ENCODE measurements at places on chromosomes 6 and 20.

DNA sequence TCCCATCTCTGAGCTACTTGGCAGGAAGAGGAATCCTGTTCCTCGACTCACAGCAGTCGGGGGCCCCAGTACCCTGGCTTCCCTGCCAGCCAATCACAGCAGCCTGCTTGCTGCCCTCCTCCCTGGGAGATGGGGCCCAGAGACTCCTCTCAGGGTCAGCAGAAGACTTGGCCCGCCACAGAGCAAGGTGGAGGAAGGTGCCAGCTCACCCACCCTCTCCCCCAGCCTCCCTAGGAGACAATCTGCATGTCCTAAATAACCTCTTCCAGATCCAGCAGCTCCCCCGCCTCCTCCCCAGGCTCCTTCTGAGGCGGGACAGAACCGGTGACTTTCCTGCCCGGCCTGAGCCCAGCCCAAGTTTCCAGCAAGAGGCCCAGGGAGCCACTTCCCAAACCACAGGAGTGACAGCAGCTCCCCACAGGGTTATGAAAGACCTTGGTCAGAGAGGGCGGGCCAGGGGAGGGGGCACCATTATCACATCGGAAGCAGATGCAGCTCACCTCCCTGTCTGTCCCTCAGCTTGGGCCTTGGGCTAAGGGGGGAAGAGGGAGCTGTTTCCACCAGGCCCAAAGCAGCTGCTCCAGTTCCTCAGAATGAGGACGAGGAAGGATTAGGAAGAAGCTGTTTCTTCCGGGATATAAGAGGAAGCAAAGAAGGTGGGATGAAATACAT is 2.3 kb downstream of the CCND3 start:
- DNase-seq = no peak

DNA sequence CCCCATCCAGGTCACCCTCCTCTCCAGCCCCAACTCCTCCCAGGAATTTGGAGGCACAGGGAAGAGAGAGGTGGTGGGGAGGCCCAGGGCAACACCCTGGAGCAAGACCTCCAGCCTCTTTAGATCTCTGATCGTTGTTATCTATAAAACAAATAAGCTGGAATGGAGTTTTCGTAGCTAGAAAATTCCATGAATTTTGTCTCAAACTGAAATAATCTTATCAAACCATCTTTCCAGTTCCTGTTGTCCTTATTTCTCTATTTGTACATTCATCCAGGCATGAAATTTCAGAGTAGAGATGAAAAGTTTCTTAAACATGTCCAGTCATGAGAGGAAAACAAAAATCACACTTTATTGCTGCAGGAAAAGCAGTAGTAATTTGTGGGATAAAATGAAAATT is 6.2 kb upstream of the SLC4A11 start:
- no peak for DNase-seq

DNA sequence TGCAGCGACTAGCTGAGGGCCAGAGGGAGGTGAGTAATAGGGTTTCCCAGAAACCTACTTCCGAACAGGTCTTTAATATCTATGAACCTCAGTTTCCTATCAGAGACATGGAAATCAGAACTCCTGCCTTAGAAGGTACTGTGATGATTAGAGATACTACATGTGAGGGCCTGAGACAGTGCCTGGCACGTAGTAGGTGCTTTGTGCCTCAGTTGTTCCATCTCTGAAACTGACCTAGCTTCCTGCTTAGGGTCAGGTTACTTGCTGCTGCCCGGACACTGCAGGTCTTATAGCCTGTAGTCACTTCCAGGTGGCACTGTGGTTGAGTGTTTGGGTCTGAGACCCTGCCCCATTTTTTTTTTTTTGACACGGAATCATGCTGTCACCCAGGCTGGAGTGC is 20.9 kb downstream of the RAB44 start:
- no peak for DNase-seq

DNA sequence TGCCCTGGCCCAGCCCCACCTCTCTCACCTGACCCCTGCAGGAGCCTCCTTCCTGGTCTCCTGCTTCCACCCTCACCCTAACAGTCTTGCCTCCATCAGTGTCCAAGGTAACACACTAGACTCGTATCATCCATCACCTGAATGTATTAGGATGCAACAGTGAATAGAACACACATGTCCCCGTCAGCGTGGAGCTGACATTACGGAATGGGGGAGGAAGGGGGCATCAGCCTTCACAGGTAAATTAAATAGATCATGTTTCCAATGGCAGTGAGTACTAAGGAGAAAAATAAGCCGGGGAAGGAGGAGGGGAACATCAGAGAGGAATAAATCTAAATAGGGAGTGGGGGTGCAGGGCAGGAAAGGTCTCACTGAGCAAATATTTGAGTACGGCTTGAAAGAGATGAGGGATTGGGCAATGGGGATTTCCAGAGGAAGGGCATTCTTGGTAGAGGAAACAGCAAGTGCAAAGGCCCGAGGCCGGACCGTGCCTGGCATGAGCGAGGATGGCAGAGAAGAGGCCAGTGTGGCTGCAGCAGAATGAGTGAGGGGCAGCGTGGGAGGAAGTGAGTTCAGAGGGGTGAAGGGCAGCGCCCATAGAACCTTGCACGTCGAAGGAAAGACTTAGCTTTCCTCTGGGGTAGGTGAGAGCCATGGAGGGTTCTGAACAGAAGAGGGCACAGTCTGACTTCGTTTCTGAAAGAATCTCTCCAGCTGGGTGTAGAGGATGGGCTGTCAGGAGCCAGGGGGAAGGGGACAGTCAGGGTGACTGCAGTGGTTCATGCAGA is 110.1 kb upstream of the PTPN1 start:
- DNase-seq = no peak

- no peak for DNase-seq
Observed at GRCh38 chr20:9615766-9616454, 101.5 kb downstream of the LAMP5 start.

GRCh38 chr6:72411872-72412708 is 209.8 kb upstream of the KCNQ5 start:
- peak; percentile 58 for DNase-seq

DNA sequence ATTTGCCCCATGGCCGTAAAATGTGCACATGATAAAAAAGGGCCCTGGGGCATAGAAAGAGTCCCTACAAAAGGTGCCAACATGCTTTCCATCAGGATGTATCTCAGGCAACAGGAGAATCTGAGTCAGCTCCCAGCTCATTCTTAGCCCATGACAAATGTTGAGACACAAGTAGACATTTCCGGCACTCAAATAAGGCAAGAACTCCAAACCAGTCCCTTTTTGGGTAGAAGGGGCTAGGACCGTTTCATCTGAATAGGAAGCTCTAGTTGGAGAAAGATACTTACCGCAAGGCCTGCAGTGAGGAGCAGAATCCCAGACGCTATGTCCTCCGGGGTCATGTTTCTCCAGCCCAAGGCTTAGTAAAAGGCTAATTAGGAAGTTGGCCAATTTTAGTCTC is 261.0 kb upstream of the RIN2 start:
- no peak for DNase-seq

- DNase-seq = no peak
Observed at GRCh38 chr6:108580646-108581045, 19.9 kb downstream of the FOXO3 start.

GRCh38 chr20:9705722-9706476 is 133.0 kb downstream of the PAK5 start:
- no peak for DNase-seq

DNA sequence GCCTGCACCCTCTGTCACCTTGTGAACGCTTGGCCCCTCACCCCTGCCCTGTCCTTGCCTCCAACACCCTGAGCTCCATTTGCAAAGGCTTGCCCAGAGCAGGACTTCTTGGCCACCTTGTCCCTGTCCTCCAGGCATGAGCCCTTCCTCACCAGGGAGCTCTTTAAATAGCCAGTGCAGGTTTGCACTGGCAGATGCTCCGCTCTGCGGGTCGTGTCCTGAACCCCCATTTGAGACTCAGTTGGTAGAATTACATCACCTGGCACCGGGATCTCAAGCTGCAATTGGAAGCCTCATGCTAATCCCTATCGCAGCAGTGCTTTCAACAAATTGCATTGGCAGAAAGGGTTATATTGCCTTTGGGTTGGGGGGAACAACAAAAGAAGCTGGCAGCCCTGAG is 85.9 kb downstream of the TRMT6 start:
- DNase-seq = no peak

- no peak for DNase-seq
Observed at GRCh38 chr6:21608601-21609000, 15.1 kb downstream of the SOX4 start.

DNA sequence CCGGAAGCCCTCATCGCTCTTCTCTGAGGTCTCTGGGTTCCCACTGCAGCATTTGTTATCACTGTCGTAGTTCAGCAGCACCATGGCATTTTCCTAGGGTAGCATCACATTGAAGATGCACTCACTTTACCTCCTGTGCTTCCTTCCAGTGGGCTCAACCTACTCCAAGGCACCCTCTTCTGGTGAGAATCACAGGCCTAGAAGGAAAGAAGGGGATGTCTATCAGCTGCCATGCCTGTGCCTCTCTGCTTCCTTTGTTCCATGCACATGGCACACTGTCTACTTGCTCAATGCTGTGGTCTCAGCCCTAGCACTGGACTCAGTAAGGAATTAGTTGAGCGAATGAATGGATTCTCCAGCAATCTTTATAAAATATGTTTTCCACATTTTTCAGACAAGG is 22.6 kb downstream of the CST4 start:
- no peak for DNase-seq

- DNase-seq = no peak
Observed at GRCh38 chr6:158048589-158048988, 66.9 kb downstream of the SYNJ2 start.

DNA sequence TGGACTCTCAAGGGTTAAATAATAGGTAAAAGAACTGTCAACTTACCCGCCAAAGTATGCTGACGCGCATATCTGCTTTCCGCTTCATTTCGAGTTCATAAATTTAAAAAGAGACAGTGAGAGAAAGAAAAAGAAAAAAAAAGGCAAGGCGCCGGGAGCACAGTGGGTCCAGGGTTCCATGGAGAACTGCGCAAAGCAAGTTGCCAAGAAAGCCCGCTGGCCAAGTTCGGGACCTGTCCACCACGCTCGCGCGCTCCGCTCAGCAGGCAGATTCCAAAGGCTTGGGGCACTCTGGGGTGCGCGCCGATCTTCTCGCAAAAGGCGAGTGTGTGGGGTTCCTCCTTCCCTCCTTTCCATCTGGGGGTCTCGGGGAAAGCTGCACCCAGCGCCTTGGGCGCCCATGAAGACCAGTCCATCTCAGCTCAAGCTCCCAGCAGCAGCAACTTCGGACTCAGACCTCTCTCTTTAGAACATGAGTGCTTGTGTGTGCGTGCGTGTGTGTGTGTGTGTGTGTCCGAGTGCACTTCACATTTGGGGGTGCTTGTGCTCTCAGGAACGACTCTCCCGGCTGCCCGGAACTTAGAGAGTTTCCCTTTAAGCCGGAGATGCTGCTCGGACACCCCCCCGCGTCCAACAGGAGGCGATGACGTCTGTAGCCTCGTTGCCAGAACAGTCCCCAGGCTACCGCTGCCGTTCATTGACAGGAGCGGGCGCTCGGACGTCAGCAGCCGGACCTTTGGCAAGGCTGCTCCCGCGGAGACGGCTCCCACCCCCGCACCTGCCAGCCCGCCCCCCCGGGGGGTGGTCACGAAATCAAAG is 180.0 kb downstream of the TBXT start:
- DNase-seq = no peak

GRCh38 chr6:142692942-142693341 is 252.0 kb downstream of the HIVEP2 start:
- peak; percentile 36 for DNase-seq

- DNase-seq = no peak
Observed at GRCh38 chr6:139779988-139780774, 405.7 kb upstream of the CITED2 start.

DNA sequence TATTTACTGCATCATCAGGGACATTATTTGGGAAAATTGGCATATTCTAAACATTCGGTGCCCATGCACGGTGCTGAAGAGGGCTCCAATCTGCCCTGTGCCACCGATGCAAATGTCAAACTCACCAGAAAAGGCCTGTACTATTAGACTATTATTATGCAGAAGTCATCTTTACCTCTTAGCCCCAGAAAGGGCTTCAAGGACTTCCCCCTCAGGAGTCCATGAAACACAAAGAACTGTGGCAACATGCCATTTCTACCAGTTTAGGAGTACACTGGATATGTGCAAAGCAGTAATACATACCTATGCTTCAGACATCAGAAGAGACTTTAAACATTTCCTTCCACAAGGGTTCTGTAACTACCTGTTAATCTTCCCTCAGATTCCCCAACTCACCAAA is 8.6 kb downstream of the DIDO1 start:
- DNase-seq = no peak

DNA sequence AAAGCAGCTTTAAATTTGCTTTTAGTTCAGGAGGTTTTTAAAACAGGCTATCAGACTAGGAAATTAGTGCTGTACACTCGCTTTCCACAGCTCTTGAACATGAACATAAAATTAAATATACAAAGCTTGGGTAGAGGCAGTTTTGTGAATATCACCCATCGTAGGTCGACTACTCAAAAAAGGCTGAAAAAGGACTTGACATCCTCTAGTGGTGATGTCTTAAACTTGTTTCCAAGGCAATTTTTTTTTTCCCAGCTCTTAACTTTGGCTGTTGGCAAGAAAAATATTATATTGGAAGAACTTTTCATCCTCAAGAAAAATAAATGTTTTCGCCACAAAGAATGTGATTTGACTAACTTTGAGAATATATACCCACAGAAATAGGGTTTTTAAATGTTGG is 2.9 kb downstream of the MAP7 start:
- DNase-seq = no peak

DNA sequence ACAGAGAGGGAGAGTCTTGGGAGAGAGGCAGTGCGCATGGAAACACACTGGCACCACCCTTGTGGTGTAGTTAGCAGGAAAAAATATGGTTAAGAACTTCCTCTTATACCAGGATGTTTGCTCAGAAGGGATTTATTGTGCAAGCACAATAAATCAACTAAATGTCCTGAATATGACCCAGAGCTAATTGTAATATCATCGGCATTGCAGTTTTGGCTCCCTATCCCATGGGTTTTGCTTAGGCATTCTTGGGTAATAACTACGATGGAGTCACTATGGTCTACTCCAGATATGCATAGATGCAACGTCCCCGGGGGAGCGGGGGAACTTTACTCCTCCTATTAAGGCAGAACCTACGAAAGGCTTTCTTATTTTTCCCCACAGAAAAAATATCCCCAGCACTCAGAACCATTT is 751.6 kb downstream of the EYS start:
- DNase-seq = no peak

GRCh38 chr6:28802417-28803336 is 121.1 kb downstream of the TRIM27 start:
- no peak for DNase-seq

DNA sequence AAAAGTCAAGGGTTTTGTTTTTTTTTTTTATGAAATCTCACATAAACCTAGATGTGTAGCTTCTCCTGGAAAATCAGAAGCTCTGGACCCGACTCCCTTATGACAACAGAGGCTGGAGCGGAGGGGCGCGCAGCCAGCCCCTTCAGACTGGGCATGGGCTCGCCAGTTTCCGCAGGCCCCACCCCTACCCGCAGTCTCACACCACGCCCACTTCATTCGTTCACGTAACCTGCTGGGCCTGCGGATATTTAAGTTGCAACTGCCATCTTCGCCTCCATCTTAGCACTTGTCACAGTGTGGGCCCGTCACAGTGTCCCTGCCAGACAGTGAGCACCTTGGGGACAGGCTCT is 111.7 kb upstream of the PTPN1 start:
- DNase-seq = no peak
